Natural killer cell (primary cell): ENCODE measurements at places on chromosomes 1 and 21.
A peak's percentile ranks its signal among the peaks of the same experiment; 100 is the strongest.

DNA sequence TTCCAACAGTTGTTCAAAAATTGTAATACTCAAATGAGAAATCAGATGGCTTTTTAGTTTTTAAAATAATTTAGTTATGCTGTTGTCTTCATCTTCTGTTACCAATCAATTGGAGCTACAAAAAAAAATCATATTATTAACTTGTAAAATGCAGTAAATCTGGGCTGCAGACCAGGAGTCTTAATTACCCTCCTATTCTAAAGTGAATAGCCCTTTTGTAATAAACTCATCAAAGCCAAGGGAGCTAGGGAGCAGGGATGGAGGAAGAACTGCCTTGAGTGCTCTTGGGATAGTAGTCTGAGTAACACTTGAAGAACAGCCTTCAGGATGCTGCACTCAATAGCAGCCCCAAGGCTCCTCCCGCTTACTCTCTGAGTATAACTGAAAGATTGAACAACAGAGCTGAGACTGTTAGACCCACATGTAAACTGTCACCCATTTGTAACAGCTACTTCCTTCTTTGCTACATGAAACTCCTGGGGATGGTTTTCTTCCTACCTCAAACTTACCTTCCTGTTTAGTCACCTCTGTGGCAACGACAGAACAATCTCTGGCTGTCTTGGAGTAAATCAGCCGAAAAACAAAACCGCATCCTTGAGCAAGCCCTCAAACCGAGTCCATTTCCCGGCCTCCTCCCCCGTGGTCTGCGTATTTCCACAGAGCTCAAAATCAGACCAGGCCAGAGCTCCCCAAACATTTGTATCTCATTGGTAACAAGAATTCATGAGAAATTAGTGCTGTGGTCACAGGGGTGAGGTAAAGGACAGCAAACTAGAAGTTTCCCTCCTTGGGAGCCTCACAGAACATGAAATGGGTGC, 55.9 kb downstream of the CD58 start:
- peak; percentile 54 for DNase-seq

GRCh38 chr1:56578963-56579875, at the start of gene PLPP3:
Gene PLPP3 (minus strand): TSS chr1:56579563. CDS start chr1:56579016, 547 bp downstream.
- DNase-seq: no peak

DNA sequence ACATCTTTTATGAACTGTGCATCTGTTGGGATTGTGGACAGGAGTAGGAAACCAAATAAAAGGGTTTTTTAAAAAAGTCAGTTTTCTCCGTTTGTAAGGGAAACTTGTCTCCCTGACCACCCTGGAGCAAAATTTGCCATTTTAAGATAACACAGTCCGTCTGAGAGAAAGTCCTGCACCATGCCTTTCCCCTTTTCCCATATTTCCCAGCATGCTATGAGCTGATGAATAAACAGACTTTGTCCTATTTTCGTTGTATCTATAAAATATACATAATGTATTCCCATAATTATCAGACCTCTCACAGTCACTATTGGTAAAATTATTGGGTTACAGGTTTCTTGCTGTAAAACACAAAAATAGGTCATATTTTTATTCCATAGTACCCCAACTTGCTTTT, 1.7 kb upstream of the AKT3 start:
- DNase-seq: no peak

DNA sequence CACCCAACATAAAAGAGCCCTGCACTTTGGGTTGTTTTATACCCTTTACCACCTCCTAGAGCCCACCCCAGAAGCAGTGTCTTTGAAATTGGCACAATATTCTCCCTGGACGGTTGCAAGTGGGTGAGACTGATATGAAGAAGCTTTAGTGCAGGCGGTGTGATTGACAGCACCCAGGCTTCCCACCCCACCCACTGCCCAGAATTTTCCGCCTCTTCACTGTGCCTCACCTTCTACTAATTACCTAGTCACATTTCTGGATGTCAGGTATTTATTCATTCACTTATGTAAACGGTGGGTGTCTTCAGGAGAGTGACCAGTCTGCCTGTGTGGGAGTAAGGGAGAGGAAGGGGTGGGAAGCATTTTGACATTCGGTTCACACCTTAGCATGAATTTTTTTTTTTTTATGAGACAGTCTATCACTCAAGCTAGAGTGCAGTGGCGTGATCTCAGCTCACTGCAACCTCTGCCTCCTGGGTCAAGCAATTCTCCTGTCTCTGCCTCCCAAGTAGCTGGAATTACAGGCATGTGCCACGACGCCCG, 1.7 kb upstream of the FAM89A start:
- DNase-seq: peak; percentile 18

GRCh38 chr1:44714944-44715571, 15.9 kb downstream of the RNU5D-1 start:
- DNase-seq: peak; percentile 53
